Esophagus mucosa (tissue), 1 donor: ENCODE measurements at places on chromosomes 7 and 10.
A peak's percentile ranks its signal among the peaks of the same experiment; 100 is the strongest.

- ATAC-seq: peak; percentile 30
Observed at GRCh38 chr7:135748770-135749169, at the start of gene FAM180A. TSS of gene FAM180A (minus strand) at chr7:135748813. CDS start at chr7:135748580, 233 bp downstream.

DNA sequence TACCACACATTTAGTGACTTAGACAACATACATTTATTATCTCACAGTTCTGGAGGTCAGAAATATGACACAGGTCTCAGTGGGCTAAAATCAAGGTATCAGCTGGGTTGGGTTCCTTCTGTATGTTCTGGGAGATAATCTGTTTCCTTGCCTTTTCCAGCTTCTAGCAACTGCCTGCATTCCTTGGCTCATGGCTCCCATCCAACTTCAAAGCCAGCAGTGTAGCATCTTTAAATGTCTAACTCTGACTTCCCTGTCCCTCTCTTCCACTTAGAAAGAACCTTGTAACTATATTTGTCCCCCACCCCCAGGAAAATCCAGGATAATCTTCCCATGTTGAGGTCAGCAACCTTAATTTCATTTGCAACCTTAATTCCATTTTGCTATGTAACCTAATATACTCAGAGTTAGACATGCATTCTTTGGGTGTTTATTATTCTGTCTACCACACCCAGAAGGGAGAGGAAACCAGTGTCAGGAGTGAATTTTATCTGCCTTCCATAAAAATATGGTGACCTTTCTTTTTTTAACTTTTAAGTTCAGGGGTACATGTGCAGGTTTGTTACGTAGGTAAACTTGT lies 57.3 kb upstream of the SMIM30 start:
- no peak for ATAC-seq

DNA sequence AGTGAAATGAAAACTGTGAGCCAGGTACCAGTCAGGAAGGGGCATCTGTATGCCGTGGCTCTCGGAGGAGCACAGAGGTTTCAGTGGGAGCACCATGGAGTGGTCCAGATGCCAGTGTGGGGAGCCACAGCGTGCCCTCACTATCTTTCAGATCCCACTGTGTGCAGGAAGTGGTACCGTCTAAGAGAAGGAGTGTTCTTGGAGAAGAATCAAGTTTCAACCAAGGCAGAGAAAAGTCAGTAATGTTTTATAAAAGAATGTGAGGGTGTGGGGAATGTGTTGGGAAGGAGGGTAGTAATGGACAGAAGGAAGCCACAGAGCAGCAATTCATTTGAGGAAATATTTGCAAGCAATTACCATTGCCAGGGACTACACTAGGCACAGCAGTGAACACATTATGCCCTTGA lies 35.6 kb downstream of the PRKAR2B start:
- no peak for ATAC-seq

DNA sequence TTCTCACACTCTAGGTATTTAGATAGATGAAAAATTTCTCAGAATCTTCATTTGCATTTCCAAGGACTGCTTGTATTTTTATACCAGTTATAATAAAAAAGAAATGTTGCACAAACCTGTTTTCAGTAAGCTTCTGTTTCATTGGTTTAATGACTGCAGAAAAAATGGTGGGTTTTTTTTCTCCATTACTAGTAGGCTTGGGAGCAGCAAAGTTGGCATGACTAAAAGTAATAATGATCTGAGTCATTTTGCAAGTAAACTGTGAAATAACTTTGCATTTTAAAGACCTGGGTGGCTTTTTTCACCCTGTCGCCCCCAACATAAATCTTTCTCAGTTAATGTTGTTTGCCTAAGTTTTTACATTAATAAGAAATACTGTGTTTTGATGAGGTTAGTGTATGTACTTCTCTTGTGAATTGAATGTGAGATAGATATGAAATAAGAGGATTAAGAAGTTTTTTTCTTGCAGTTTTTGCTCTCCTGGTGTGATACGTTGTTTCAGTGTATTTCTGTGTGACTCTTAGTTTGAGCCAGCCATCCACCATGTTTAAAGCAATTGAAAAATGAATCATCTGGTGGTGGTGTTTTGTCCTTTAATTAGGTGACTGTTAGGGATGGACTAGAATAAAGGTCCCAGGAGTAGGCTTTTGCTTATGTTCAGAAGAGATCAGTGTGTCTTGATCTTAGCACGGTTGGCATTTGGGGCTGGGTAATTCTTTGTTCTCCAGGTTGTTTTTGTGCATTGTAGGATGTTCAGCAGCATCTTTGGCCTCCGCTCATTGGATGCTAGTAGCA lies 1.8 kb downstream of the GNAI1 start:
- ATAC-seq: no peak

DNA sequence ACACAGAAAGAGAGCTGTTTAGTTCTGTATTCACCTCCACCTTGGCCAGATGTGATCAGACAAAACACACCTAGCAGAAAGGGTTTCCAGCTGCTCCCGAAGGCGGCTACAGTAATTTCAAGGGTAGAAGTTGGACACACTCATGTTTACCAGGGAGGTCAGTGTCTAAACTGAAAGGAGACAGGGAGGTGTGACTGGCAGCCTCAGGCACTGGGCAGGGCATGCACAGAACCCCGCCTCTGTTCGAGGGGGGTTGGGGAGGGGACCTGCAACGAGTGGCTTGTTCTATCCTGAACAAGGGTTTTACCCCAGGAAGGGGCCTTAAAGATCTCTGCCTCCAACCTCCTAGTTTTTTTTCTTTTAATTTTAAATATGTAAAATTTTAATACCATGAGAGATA lies 49.6 kb downstream of the BPGM start:
- ATAC-seq: no peak

GRCh38 chr10:74953214-74953613 lies 126.8 kb downstream of the KAT6B start:
- ATAC-seq: no peak

DNA sequence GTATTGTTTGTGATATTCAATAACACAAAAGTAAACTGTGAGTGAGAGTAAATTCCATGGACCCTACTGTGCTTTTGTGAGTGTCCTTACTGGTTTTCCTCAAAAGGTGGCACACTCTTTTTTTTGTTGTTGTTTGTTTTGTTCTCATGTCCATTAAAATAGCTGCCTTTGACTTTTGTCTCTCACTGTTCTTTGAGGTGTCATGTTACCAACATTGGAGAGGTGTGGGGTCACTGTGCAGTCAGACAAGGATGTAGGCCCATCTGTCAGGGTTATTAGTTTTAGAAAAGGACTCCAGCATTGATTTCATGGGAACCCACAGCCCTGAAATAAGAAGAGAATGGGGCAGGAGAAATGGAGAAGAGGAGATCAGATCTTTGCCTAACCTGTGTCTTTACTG lies 383.1 kb downstream of the SORCS3 start:
- no peak for ATAC-seq

DNA sequence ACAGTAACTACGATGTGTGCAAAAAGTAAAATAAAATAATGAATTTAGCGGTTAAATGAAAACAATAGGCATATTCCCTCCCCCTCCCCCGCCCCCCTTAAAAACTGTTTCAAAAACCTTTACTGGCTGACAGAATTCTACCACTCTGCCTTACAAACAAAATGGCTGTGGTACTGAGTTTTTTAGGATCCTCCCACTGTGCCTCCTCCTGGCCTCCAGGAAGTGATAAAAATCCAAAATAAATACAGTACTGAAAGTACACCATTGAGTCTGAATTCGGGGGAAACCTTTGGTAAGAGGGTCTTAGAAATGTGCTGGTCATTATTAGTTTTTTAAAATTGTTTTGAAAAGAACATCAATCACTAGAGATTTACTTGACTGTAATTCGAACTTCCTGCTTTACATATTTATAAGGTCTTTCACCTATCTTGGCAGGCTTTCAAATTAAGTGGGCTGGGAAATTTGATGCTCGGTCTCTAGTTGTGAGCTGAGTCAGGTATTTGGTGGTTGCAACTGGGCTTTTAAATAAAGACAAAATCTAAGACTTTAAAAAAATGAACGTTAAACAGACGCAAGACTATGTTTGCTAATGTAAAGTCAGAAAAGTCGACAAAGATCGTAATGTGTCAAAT lies 32.5 kb upstream of the EPC1 start:
- ATAC-seq: peak; percentile 49

DNA sequence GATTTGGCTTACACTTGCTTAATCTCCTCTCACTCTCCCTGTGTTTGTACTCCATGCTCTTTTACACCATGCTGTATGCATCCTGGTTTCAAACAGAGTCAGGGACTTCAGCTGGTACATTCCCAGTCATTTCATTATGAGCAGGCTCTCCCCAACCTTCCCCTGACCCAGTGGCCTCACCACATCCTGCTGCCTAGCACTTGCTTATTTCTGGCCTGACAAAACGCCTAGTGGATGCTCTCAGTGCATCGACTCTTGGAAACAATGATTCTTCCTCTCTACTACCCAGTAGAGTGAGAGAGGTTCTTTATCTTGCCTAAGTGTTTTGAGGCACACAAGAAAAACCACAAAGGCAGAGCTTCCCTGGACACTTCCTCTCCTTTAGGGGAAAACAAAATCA lies 63.4 kb downstream of the CAV1 start:
- ATAC-seq: no peak

- peak; percentile 31 for ATAC-seq
Observed at GRCh38 chr7:137342828-137343261, 688 bp downstream of the PTN start.

GRCh38 chr10:5195727-5196374 lies 786 bp upstream of the AKR1C4 start:
- no peak for ATAC-seq

GRCh38 chr10:102629661-102630614 lies 14.3 kb upstream of the TRIM8 start:
- no peak for ATAC-seq
